ENCODE measurements at places on chromosomes 3 and 15.

- no peak for DNase-seq
Measured at GRCh38 chr15:76951220-76951619, 19.7 kb downstream of the RCN2 start.

- DNase-seq = no peak
Measured at GRCh38 chr3:197590313-197590962, 34.7 kb upstream of the BDH1 start.

DNA sequence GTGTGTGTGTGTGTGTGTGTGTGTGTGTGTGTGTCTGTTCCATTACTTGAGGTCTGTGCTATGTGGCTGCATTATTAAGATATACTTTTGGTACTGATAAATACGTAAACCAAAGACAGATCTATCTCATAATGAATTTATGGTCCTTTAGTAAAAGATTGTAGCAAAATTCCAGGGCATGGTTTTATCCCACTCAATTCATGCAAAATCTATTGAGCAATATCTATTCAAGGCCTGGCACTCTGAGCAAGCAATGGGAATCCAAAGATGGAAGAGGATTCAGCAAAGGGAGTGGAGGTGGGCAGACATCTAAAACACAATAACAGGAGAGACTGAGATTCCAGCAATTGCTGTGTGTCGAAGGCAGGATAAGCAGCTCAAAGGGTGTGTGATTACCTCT, 86.8 kb downstream of the RFTN1 start:
- no peak for DNase-seq

DNA sequence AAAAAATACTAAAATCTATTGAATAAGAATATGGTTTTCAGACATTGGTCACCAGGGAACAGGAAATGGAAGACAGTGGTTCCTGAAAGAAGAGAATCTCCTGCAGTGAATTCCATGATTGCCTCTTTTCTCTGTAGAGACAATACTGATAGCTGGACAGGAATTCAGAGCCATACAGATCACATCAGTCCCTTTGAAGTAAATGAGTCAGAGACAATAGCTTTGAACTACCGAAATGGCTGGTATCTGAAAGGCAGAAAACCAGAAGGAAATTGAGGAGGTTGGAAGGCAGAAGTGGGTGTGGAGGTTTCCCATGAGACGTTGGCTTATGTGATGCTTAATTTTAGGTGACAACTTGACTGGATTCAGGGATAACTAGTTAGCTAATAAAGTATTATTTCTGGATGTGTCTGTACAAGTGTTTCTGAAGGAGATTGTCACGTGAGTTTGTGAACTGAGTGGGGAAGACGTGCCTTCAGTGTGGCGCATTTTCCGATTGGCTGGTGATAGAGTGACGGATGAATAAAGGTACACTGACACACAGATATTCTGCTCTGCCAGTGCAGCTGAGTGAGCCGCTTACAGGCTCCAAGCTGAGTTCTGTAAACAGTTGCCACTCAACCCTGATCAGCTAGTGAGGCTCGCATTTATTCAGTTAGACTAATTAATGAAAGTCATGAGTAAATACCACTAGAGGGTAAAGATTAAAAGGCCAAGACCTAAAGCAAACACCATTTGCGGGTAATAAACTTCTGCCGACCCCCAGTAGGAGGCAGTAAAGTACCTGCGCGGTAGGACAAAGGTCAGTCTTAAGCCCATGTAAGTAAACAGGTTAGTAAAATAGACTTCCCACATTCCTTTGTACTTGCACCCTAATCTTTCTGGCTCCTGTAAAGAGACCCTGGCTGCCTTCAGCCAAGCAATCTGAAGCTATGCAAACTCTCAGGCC, 1298.6 kb downstream of the SI start:
- no peak for DNase-seq

DNA sequence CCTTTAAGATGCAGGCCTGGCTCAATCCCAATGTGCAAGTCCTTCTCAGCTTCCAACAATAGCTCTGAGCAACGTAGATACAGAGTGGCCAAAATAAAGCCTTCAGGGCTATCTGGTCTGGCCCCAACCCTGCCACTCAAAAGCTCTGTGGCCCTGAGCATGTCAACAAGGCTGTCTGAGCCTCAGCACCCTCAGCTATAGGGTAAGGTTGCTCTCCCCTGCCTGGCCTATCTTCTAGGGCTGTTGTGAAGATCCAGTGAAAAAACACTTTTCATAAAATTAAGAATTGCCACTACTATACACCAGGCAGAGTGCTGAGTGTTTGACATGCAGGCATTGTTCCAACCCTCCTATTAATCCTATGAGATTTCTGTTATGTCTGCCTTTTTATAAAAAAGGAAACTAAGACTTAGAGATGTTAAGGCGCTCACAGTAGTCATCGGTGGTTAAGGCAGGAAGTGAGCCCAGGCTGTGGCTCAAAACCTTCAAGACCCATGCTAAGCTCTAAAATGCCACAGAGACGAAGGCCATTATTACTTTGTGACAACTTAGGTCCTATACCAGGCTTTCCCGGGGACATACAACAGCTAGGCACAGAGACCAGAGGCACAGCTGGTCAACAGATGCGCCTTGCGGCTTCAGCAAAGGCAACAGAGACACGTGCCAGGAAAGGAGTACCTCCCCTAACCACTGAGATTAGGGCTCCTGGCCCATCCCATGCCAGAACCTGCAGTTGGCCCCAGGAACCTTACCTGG, 5.1 kb downstream of the POLG start:
- DNase-seq = no peak

GRCh38 chr15:49435174-49435573, 12.1 kb downstream of the FGF7 start:
- no peak for DNase-seq

Data from stromal cell of bone marrow (primary cell).